ENCODE measurements at places on chromosomes 12 and 14.

DNA sequence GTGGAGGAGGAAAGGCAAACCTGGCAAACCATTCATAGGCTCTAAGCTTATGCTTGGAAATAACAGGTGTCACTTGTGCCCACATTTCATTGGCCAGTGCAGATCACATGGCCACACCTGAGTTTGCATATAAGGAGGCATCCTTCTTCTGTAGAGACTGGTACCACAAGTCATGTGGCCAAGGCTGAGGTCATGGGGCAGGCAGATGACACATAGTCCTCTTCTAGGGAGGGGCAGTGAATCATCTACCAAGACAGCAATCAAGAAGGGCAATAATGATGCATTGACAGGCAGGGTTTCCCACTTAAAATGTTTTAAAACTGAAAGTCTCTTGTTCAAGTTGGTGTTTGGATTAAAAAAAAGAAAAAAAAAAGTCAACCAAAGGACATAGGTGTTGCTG lies 77.3 kb downstream of the DAAM1 start:
- no peak for DNase-seq

GRCh38 chr12:121942145-121942718 lies 23.8 kb downstream of the CFAP251 start:
- no peak for DNase-seq

- DNase-seq: no peak
Observed at GRCh38 chr12:119134284-119135072, 44.3 kb upstream of the HSPB8 start.

GRCh38 chr12:113237748-113238147 lies 16.5 kb downstream of the TPCN1 start:
- no peak for DNase-seq

- no peak for DNase-seq
Observed at GRCh38 chr12:111761706-111762105, 5.0 kb upstream of the ALDH2 start.

- DNase-seq: no peak
Observed at GRCh38 chr12:22530-23201, 43.9 kb upstream of the IQSEC3 start.

GRCh38 chr14:96126783-96127271 lies 77.8 kb upstream of the BDKRB2 start:
- DNase-seq: no peak

DNA sequence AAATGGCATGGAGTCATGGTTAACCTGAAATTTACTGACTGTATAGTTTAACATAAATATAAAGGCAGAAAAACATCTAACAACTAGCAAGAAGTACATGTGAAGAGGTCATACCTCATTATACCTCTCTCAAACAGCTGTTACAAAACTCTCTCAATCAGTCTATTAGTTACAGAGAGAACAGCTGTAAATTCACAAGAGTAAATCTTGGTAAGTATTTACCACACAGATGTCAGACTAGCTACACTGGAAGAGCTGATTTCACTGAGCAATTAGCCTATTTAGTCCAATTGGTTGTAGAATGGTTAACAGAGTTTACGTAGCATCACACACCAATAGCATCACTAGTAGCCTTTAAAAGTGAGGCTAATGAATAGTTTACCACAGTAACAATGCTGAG lies 463.4 kb upstream of the USP15 start:
- no peak for DNase-seq

DNA sequence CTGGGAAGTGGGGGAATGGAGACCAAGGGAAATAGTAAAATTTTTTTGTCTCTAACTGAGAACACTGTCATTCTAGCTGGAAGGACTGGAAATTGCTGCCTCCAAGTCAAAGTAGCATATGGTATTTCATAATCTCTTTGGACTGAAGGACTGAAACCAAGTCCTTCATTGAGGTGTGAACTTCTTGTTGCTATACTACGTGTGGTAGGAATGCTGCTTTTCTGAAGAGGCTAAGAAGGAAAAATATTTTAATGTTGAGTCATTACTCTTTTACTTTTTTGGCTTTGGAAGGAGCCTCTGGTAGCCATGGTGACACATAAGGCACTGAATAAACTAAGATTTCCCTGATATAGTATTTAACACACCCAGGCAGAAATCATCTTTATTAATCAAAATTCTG lies 465.4 kb downstream of the NPAS3 start:
- DNase-seq: no peak

- DNase-seq: no peak
Observed at GRCh38 chr12:2607881-2608607, 186.7 kb upstream of the FKBP4 start.

DNA sequence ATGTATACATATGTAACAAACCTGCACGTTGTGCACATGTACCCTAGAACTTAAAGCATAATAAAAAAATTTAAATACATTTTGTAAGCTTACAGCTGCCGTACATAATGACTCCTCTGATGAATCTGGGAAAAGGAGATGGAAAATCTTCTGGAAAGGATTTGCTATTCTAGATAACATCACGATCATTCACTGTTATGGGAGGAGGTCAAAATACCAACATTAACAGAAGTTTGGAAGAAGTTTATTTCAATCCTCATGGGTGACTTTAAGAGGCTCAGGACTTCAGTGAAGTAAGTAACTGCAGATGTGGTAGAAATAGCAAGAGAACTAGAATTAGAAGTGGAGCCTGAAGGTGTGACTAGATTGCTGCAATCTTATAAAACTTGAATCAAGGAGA lies 172.2 kb downstream of the SLC16A7 start:
- DNase-seq: no peak

DNA sequence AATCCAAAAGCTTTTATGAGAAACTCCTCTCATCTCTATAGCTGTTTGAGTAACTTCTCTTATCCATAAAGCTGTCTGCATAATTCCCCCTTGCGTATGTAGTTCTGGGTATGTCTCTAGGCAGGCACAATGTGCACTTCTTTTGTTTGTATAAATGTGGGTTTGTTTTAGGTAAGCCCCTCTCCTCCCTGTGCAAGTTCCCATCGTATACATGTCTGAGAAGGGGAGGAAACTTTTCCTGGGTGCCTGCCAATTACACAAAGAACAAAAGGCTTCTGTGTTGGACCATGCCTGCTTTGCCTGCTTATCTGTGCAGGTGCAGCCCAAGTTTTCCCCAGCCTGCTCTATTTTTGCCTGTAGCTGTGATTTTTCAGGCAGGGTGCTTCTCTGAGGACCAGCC lies 96.7 kb downstream of the CCER1 start:
- DNase-seq: peak; percentile 88

GRCh38 chr14:22540811-22541360 lies 48.1 kb downstream of the DAD1 start:
- no peak for DNase-seq

DNA sequence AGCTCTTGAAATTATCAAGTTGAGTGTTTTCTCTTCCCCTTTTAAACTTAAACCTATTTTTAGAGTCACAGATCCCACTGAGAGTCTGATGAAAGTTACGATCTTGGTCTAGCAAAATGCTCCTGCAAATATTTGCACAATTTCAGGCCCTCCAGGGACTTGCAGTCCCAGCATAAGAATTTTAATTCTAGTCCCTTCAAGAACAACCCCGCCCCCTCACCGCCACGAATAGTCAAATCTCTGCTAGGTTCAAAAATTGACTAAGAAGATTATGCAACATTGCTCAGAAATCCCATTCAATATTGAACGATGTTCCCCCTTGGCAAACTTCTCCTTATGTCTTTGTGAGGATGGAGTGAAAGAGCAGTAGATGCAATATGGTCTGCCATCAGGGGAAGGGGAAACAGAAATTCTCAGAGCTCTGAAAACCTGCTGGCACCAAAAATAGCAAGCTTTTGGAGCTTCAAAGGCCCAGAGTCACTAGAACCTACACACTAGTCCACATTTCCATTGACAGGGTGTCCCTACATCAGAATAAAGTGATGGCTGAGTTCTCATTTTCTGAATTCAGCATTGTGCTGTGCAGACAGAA lies 127.5 kb upstream of the CCDC175 start:
- DNase-seq: no peak

DNA sequence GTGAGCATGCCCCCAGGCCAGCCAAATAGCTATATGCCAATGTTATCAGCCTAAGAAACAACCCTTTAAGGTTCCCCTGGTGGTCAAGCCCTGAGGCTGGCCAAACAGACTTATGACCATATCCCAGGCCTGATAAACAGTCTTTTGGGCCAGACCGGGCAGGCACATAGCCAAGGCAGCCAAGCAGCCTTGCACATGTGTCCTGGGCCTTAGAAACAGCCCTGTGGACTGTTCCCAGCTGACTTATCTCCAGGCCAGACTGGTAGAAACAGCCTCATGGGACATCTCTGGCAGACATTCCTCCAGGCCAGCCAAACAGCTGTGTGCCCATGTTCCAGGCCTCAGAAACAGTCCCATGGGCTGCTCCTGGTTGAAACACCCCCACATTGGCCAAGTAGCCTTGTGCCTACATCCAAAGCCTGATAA lies 295.0 kb upstream of the MGAT4C start:
- DNase-seq: no peak

- DNase-seq: no peak
Observed at GRCh38 chr14:100031506-100032281, 33.5 kb upstream of the EVL start.

DNA sequence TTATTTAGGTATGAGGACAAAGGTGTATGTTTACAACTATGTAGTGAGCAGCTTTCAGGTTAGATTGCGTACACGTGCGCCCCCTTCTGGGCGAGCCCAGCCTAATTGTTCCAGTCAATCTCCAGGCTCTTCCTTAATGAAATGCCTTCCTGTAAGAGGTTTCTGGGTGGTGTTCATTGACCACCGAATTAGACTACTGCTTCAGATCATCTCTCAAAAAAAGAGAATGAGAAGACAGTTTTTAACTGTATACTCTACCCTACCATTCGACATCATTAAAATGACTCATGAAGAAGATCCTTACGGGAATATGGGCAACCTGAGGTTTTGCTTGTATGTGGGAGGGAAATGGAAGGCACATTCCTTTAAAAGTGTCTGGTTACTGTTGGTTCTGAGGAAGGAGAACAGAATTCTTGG lies 2.1 kb downstream of the LUM start:
- no peak for DNase-seq

DNA sequence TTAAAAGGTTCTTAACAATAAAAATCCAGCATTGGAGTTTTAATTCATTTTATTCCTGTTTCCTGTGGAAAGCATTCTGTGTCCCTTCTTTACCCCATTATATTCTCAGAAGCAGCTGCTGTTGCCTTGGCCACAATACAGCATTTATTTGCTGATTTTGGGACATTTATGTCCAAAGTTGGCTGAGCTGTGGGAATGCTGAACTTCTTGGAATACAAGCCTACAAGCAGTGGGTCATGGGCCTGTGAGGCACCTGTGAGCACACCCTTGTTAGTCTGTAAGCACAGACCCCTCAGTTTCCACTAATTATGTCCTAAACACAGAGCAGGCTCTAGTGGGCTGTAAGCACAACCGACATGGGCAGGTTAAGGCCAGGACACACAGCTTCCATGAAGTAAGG lies 122.2 kb upstream of the IGF1 start:
- DNase-seq: no peak

- DNase-seq: no peak
Observed at GRCh38 chr14:52071675-52072074, 2.8 kb upstream of the NID2 start.

DNA sequence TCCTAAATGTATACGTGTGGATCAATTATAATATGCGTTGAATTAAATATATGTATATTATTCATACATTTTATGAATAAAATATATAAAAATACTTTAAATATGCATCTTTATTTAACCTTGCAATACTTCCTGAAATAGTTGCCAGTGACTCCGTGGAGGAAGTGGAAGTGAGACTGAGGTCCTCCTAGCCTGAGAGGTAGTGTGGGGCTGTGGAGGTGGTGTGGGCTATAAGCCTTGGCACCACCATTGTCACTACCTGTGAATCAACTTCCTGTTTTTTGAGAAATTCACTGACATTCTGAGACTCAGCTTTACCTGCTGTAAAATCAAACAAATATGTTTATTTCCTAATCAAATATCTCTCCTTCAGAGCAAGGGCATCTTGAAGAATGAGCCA lies 514.2 kb downstream of the VRK1 start:
- DNase-seq: no peak

DNA sequence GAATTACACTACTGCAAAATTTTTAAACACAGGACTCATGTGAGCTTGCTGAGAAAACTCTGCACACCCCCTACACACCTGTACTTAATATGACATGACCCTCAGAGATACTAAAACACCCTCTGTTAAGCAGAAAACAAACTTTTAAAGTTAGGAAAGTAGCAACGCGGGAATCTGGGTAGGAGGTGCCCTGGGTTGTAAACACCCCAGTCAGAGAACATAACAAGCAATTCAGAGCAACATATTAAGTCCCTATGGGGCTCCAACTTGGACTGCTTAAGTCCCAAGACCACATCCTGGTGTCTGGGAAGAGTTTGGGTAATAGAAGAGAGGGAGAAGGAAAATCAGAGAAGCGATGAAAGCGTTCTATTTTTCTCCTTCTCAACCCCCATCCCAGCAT lies 1.2 kb downstream of the ATF7 start:
- DNase-seq: no peak

DNA sequence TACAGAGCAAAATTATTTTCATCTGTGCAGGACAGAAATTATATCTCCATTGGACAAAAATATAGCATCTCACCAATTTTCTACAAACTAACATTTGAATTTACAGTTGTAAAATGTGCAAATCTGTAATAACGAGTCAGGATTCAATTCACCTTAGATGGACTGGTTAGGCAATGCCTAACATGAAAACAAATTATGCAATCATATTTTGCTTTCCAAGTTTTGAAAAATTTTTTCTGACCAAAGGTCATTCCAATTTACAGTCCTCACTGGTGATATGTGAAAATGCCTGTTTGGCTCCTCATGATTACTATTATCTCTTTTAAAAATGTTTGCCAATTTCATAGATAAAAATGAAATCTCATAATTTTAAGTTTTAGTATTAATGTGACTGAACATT lies 6.5 kb upstream of the CPM start:
- no peak for DNase-seq

GRCh38 chr14:66910311-66910840 lies 278.9 kb upstream of the GARIN2 start:
- no peak for DNase-seq

DNA sequence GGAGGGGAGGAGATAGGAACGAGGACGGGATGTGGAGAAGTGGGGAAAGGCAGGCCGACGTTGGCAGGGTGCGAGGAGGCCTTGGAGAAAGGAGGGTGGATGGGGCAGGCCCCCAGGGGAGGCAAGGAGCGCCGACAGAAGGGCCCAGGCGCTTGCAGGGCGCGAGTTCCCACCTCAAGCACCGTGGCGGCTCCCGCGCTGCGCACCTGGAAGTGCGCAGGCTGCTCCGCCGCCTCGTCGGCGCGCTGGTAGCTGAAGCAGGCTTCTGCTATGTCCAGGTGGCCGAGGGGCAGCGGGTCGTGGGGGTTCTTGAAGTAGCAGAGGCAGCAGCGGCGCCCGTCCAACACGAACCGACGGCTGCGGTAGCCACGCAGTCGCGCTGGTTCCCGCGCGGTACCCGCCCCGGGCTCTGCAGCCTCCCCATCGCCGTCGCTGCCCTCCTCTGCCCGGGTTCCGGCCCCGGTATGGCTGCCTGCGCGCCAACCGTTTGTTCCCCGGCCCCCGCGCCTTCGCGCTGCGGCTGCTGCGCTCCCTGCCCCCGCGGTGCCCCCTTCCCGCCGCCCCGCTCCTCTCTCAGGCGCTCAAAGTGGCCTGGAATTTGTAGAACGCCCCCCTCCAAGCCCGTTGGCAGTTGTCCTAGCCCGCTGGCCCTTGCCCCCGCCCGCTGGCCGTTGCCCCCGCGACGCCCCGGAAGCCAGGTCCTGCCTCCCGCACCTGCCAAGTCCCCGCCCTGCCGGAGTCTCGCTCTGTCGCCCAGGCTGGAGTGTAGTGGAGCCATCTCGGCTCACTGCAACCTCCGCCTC lies 1.1 kb upstream of the ACTR6 start:
- DNase-seq: no peak

GRCh38 chr12:80041071-80041470 lies 58.3 kb upstream of the OTOGL start:
- no peak for DNase-seq

GRCh38 chr12:58880639-58881038 lies 39.7 kb downstream of the LRIG3 start:
- no peak for DNase-seq

Data from NCI-H1048 (cell line).